ENCODE measurements at places on chromosomes 5 and 9. TPM values are rescaled to one million over a fixed set of nuclear protein-coding genes. Genes with fewer than 3 reads are reported as not detected.

DNA sequence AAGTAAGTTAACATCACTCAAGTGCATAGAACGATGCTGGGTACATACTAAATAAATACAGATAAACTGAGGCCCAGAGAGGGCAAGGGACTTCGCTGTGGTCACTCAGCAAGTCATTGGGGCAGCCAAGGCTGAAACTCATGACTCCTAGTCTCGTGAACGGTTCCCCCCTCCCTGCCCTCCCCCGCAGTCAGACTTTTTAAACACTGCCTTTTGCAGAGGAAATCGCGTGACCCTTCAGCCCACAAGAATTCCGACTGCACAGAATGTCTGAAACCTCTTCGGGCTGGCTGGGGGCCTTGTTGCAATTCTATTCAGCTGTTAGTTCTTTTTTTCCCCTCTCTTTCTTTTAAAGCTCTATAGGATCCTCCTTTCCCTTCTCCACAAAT lies 28.1 kb downstream of the NEK6 start:
- DNase-seq: no peak

GRCh38 chr9:115013998-115014397 lies 83.6 kb upstream of the TNFSF8 start:
- peak; percentile 66 for DNase-seq

DNA sequence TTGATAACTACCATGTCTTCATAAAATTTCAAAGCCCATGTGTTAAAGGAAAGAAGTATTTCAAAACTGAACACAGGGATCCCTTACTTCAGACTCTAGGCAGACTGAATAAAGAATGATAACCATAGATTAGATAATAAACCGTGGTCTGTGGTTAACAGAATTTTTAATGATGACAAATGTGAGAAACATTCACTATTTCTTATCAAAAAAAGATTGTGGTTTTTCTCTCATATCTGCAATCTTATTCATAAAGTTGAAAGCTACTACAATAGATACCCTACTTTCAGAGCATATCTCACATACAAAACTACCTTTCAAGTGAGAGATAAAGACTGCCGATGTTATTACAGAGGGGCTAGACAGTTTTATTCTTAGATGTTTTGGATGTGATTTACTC lies 816.8 kb upstream of the DMAC1 start:
- DNase-seq: no peak

DNA sequence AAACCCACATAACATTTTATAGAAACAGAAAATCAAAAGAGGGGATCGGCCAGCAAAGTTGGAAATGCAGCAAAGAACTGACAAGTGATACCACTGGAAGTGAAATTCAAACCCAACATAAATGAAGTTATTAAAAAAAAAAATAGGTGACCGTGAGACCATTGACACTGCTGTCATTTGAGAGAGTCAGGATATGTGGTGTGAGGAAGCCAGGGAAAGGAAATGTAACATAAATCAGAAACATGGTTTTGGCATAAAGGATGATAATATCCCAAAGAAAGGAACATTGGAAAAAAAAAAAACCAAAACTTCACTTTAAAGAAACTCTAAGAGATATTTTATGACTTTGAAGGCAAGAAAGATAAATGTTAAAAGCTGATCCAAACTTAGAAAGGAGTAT lies 312.4 kb upstream of the PIK3R1 start:
- DNase-seq: no peak

DNA sequence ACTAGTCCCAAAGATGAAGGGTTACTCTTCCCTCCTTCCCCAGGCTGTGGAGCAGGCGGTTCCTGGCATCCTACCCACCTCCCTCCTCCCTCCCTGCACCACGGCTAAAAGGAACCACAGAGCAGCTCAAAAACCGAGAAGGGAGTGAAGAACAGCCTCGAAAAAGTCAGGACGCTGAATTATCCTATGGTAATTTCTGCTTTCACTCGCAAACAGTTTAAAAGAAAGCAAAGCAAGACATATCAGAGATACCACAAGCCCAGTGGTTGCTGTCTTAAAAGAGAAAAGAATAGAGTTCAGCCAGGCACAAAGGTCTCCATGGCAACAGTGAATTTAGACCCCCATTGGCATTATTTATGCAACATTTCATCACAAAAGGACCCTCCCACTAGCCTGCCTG lies 315.4 kb downstream of the CTNND2 start:
- peak; percentile 33 for DNase-seq

DNA sequence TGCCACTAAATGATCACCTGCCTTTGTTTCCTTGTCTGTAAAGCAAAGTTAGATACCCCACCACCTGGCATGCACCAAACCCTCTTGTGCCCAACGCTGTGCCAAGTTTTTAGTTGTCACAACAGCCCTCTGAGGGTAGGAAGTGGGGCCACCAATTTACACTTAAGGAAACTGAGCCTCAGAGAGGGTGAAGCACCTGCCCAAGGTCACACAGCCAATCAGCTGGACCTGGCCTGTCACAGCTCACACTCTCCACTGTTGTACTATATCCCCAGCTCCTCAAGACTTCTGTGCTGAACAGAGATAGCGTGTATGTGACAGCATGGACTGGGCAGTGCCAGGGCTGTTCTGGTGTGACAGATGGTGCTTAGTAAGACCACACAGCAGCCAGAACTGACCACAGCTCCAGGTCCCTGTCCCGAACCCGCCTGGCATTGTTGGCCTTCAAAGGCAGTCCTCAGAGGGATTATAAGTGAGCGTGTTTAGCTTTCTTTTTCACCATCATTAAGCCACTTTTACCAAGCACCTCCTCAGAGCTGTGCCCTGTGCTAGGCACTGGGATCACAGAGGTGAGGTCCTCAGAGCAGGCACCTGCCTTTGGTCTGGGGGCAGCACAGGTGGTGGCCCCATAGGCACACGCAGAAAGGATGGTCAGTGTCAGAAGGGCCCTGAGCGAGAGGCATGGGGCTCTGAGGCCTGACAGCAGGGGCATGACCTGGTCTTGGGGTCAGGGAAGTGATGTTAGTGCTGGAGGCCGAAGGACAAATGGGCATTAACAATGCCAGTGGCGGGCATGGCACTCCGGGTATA lies 71.1 kb downstream of the COL27A1 start:
- no peak for DNase-seq

GRCh38 chr5:82639393-82640144 lies 361.4 kb upstream of the RPS23 start:
- DNase-seq: no peak

- no peak for DNase-seq
These were observed 81.4 kb downstream of the SHC3 start for GRCh38 chr9:89097219-89097618.

DNA sequence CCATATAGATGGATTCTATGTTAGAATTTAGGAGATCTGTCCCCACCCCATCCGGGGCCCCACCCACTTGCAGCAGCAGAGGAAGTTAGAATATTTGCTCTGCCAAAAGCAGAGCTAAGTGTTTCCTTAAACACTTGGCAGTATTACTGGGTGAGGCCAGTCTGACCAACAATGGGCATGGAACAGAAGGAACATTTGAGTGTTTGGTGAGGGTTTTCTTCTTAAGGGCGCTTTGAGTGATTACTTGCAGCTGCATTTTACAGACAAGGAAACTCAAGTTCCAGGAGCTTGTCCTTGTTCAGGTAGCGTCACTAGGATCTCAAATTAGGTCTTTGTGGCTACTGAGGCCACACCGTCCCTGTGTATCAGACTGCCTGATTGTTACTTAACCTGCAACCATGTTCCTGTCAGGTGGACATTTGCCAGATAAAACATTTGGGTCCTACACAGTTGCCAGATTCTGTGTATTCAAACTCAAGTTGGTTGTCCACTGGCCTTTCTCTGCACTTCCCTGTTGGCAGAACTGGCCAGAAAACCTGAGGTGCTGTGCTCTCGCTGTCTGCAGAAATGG lies 59.3 kb downstream of the SLC46A2 start:
- no peak for DNase-seq

GRCh38 chr9:89238424-89238823 lies 59.8 kb upstream of the SHC3 start:
- no peak for DNase-seq

DNA sequence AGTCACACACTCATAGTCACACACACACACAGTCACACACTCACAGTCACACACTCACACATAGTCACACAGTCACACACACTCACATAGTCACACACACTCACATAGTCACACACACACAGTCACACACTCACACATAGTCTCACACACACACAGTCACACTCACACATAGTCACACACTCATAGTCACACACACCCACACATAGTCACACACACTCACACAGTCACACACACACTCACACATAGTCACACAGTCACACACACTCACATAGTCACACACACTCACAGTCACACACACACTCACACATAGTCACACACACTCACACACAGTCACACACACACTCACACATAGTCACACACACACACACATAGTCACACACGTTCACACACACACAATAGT lies 4.1 kb downstream of the OLFM1 start:
- DNase-seq: no peak

The SPRY4 gene
- total RNA-seq: 42.1 TPM

The SAPCD2 gene
- total RNA-seq: 31.1 TPM

The ERBIN gene
- 52.2 TPM for total RNA-seq

The PGM5 gene
- total RNA-seq: 0.43 TPM

The IRF1 gene
- total RNA-seq: 4.7 TPM

The SOWAHA gene
- not detected for total RNA-seq

The HRH2 gene
- 1.7 TPM for total RNA-seq

The SHISAL2B gene
- total RNA-seq: 0.55 TPM

The RNF208 gene
- total RNA-seq: 10.1 TPM

Data from neural crest cell (in vitro differentiated cells).